ENCODE measurements at places on chromosomes 4 and X. TPM values are rescaled to one million over a fixed set of nuclear protein-coding genes. Genes with fewer than 3 reads are reported as not detected.

The GABRA4 gene
- not detected for total RNA-seq

The PDZD4 gene
- total RNA-seq: 27.2 TPM

GRCh38 chrX:54397113-54397512, 39.3 kb upstream of the WNK3 start:
- no peak for DNase-seq

The HERC5 gene
- total RNA-seq: 0.49 TPM

GRCh38 chrX:21764008-21764407, 6.1 kb upstream of the SMPX start:
- DNase-seq: no peak

DNA sequence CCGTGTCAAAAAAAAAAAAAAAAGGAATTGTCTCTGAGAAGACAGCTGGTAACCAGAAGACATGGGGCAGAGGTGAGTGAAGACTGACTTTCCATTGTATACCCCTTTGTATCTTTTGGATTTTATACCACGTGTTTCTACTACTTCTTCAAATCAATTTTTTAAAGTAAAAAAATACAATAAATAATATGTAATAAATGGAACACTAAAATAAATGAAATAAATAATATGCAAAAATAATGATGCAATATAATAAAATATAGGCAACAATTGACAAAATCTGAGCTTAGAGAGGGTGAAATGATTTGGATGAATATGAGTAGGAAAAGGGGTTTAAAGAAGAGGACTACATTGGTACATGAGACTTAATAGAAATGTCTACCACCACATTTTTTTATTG, 155.8 kb downstream of the IL15 start:
- DNase-seq: no peak

DNA sequence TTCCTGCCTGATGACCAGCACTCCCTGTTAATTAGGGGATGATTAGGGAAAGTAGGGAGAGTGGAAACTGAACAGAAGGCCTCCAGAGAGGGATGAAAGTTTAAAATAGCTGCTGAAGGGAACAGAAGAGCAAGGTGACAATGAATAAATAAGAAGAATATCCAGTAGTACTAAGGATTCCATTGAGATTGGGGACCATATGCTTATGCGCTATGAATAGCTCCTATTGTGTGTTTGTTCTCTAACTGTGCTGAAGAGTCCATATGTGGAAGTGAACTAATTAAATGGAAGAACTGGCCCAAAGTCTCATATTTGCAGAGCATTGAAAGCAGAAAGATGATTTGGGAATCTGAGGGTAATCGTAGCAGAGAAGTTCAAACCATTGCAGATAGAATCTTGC, 137.0 kb downstream of the PRSS12 start:
- no peak for DNase-seq

DNA sequence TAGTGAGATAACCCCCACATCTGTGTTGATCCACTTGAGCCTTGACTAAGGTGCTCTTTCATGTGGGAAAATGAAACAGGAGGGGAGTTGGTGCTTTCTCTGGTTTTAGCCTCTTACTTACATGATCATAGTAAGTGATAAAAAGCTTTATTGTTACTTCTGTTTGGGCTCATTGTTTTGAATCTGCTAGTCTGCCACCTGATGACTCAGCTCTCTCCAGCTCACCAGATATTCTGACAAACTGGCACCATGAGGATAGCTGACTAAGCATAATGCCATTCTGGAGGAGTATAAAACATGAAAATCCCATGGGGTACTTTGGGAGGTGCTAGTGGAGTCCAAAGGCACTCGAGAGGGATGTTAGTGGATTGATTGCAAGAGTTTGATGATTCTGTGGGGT, 824.0 kb downstream of the RAPGEF2 start:
- DNase-seq: no peak

GRCh38 chrX:148552775-148553174, 52.4 kb downstream of the AFF2 start:
- no peak for DNase-seq

DNA sequence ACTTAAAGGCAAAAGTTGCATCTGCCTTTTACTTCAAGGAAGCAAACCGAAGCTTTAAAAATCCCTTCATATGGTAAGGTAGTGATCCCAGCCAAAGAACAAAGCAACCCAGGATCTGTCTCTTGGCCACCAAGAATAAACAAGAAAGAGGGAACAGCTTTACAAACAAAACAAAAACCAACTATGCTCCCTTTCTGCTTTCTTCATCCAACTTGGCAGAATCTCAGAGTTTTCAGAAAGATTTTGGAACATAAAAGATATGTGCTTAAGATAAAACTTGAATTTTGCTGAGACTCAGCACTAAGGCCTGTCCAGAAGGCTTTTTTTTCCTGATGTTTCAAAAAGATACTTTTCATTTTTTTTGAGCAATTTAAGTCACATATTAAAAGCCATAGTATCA, 94.0 kb downstream of the COL4A6 start:
- DNase-seq: no peak

The LANCL3 gene
- 0.05 TPM for total RNA-seq

The VSIG4 gene
- not detected for total RNA-seq

GRCh38 chr4:136650541-136651277, 881.6 kb downstream of the PCDH18 start:
- DNase-seq: no peak

The QRFPR gene
- not detected for total RNA-seq

The HOPX gene
- total RNA-seq: 2.7 TPM

The AVPR2 gene
- not detected for total RNA-seq

DNA sequence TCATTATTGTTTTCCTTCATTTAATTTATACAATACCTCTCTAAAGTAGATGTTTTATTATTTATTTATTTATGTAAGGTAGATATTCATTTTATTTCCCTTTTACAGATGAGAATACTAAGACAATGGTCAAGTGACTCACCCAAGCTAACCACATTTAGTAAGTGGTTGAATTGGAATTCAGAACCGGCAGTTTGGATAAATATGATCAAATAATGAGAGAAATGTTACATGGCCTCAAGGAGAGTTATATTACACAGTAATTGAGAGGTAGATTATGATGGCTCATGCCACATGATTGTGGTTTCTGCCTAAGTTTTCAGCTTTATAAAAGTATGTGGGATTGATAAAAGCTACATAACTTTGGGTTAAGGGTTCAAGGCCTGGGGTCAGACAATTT, 239.4 kb upstream of the BOD1L1 start:
- no peak for DNase-seq

DNA sequence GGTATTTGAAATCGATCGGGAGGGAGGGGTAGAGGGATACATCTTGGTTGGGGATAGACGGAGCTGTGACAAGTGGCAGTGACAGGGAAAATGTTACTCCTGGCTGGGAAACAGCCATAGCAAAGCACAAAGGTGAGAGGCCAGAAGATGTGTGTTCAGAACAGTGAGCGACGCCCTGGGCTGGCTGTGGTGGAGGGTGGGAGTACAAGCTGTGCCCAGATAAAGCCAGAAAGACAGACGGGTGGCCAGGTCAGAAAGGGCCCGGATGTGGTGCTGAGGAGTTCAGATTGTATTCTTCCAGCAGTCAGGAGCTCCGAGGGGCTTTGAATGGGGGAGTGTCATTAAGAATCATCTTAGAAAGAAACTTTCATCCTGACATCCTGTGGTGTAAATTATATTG, 27.9 kb downstream of the CCDC149 start:
- no peak for DNase-seq

DNA sequence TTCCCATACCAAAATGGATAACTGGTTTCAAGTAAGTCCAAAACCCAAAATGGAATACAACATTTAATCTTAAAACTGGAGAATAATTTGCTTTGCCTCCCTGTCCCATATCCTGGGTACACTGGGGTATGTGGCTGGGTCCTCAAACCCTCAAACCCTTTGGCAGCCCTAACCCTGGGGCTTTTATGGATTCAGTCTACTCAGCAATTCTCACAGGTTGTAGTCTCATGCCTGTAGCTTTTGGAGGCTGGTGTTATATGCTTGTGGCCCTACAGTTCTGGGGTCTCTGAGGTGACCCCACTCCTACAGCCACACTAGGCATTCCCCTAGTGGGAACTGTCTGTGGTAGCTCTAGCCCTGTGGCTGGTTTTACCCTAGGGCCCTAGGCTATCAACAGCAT, 110.5 kb upstream of the NRK start:
- no peak for DNase-seq

- DNase-seq: no peak
Observed at GRCh38 chrX:87874043-87874442, 356.4 kb downstream of the KLHL4 start.

DNA sequence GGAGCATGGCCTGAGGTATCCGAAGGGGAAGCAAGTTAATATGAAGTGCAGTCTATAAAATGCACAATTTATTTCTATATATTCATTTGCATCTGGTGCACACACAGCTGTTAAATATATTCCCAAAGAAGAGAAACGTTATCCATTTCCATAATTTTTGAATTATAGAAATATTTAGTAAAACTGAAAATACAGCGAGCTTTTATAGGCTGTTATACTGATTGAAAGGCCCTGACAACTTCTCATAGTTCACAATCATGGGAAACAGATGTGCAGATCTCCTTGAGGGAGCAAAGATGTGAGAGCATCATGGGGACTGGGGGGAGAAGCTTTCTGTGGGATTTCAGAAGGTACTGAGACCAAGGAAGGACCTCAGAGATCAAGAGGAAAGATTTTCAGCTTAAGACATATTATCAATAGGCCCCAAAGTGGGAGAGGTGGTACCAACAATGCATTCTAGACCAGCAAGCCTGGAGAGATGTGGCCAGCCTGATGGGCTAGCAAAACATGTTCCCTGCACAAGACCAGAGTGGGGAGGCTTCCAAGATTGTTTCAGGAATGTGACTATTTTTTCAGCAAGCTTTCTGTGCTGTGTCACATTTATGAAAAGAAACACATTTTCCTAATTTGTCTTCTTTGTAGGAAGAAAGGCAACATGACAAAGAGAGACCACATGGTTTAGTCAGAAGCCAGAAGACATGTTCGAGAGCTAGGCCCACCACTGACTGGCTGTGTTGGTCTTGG, 256.0 kb upstream of the SFRP2 start:
- no peak for DNase-seq

DNA sequence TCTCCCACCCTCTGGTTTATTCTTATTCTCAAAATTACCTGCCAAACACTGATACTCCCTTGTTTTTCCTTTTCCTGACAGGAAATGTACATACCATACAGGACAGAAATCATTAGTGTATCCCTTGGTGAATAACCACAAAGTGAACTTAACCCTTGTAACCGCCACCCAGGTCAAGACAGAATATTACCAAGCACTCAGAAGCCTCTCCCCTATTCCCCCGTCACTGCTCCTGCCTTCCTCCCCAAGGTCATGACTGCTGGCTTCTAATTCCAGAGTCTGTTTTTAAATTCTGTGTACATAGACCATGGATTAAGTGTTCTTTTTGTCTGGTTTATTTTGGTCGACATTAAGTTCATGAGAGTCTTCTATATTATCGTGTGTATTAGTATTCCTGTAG, 37.7 kb downstream of the HTT start:
- no peak for DNase-seq

DNA sequence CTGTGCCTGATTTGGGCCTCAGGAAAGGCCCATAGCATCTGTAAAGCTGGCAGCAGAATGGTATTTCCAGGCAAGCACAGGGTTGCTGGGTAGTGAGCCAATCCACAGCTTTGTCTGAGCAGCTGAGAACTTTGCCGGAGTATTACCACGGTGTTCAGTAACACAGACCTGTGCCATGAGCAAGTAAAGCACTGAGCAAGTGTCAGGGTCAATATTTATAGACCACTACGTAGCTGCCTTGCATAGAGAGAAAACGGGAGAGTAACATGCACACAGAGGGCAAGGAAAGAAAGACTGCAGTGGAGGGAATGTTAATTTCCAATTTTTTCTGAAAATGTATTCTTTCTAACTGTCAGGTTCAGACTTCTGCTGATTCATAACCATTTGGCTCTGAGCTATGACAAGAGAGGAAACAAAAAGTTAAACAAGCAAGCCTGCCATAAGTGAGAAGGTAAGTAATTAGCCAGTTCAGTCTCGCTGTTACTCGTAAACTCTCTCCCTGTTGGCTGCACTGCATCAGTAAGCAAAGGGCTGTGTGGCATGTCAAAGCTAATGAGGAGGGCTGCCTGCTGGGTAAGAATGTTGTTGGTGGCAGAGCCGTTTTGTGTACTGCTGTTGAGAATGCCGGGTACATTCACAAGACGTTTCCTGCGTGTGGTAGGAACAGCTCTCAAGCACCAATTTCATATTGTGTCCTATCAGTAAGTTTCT, 238.1 kb downstream of the BMPR1B start:
- DNase-seq: no peak

DNA sequence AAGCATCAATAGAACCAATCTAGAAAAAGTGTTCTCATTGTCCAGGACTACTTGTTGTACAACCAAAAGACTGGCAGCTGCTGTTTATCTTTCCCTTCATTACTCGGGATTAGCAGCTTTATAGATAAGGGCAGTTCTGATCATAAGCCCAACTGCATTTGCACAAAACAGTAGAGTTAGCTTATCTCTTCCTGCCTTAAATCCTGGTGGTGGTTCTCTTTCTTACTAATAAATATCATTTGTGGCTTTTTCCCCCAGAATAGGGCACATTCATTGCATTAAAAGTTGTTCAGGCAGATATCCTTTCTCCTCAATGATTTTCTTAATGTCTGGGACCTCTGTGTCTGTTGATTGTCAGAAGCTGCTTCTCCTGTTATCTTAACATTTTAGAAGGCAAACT, 20.2 kb upstream of the RRAGB start:
- no peak for DNase-seq

GRCh38 chrX:134364711-134365110, 95.3 kb upstream of the HPRT1 start:
- DNase-seq: no peak

Measured in chondrocyte (in vitro differentiated cells).